ENCODE measurements at places on chromosomes 3 and 15.

- ATAC-seq = no peak
These were observed 47.2 kb downstream of the LEO1 start for GRCh38 chr15:51924156-51925068.

DNA sequence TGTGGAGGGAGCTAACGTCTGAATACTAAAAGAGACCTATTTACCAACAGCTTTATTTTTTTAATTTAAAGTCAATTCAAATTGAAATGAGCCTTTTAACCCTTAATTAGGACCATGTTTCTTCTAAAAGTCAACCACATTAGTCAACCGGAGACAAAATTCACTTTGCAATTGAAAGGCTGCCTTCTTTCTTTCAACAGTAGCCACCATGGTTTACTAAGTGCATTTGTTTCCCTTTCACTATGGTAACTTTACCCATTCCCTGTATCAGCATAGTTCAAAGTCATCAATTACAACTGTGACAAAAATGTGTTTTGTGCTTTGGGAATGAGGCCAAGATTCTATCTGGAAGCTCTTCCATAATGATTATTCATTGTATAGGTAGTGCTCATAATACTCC lies 225.4 kb downstream of the EPHA3 start:
- no peak for ATAC-seq

GRCh38 chr3:100811779-100812507 lies 102.6 kb downstream of the TFG start:
- peak; percentile 67 for ATAC-seq

- no peak for ATAC-seq
These were observed 99.9 kb upstream of the CCDC80 start for GRCh38 chr3:112740835-112741234.

DNA sequence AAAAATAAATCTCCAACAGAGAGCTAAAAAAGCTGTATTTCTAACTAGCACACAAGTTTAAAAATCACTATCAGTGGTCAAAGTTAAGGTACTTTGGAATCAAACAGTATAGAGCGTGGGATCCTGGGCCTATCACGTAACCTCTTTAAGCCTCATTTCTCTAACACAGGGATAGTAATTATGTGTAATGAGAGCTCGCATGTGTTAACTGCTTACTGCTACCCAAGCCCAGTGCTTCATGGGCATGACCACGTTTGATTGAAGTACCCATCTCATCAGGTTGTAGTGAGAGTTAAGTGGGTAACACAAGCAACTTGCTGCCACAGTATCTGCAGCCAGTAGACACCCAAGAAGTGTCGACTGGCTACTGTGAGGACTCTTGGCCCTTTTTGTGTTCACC lies 28.2 kb upstream of the NOX5 start:
- no peak for ATAC-seq

GRCh38 chr3:139540651-139541531 lies 1.3 kb upstream of the RBP1 start:
- ATAC-seq = no peak

GRCh38 chr3:194194757-194195085 lies 58.8 kb downstream of the HES1 start:
- ATAC-seq = no peak

DNA sequence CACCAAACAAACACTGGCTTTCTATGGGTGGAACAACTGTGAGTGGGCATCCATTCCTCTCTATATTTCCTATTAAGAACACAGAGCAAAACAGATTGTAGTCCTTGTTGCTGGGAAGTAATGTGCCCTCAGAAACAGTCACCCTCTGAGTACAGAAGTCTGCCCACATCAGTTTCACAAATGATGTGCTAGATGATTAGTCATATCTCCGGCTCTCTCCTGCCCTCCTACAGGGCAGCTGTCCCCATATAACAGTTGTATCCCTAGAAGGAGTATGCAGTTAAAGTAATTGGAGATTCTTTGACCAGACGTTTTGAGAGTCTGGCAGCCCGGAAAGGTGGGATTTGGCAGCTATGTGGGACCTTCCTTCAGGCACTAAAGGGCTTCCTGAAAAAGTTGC lies 159.9 kb downstream of the APBA2 start:
- peak; percentile 25 for ATAC-seq

DNA sequence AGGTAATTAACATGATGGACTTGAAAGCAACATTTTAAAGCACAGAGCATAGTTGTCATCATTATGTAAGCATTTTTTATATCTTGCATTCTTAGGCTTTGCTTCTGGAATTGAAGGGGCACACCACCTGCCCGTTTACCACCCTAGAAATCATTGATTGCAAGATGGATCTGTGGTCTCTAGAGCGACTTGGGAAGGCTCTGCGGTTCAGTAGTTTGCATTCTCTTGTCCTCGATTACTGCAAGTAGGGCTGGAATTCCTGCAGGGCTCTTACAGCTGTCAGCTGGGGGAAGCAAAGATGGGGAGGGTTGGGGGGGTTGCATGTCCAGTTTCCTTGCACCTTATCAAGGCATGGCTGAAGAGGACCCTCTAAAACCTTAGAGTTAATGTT lies 56.7 kb upstream of the RNF7 start:
- no peak for ATAC-seq

DNA sequence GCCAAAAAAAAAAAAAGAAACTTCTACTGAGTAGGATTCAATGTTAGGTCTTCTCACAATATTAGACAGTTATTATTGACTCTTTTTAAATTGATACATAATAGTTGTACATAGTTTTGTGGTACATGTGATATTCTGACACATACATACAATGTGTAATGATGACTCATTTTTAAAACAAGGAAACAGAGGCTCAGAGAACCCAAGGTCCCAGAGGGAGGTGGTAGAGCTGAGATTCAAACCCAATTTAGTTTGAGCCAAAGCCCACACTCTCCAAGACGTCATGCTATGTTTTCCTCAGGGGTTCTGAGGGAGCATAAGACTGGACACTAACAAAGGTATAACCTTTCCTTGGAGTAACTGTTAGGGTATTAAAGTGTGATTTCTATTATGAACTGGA lies 40.6 kb downstream of the MYO5C start:
- ATAC-seq = no peak

DNA sequence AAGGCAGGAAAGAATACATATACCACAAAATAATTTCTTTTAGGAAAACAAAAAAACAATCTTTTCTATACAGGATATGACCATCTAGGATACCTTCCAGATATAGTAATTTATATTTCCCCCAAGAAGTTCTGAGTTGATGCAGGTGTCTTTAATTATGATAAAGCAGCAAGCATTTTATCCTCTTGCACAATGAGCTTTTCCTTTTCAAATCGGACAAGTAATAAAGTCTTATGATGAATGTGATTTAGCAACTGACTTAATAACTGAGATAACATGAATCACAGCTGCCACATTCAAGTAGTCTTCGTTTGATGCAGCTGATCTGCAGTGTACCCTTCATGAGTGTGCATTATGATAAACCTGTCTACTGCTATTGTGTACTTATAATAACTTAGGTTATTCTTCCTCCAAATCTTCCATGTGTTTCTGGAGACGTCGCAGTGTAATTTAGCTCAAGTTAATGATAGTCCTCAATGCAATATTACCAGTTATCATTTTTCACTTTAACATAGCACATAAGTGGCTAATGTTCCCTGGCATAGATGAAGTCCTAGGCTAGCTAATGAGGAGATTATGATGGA lies 260.3 kb upstream of the MRPL3 start:
- ATAC-seq = no peak

- ATAC-seq = no peak
These were observed 43.5 kb downstream of the CEMIP start for GRCh38 chr15:80822676-80823075.
